ENCODE measurements at places on chromosomes 2 and 18.

- DNase-seq = no peak
Measured at GRCh38 chr18:3593381-3593903, 143.5 kb downstream of the TGIF1 start.

GRCh38 chr18:32351032-32351431 is 119.7 kb downstream of the GAREM1 start:
- DNase-seq = no peak

DNA sequence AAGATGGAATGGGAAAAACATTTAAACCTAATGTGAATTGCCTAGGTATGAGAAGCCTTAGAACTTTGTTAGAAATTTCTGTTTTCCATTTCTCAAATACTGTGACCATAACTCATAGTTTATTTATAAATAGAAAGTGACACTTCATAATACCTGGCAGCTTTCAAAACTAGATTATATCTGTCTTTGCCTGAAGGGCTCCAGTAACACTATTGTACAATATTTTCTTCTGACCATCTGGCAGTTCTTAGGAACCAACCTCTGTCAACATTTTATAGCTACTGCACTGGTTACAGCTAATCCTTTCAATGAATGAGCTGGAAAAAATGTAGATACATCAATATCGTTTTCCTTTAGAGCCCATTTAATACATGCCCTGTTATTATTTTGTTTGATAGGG is 237.4 kb downstream of the CAMKMT start:
- no peak for DNase-seq

DNA sequence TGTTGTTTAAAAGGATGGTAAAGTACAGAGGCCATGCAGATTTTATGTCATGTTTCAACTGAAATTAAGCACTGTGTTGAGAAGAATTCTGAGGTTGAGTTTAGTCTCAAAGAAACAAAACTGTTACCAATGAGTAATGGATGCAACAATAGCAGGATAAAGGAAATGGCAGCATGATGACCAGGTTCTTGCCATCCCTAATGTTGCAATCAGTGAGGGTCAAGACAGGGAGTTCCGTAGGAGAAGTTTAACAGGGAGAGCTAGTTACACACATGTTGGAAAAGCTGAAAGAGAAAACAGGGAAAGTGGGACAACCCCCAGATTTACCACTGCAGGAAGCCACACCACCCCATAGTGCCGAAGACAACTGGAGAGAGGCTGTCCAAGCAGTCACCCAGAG is 343.8 kb upstream of the EPHA4 start:
- DNase-seq = no peak

DNA sequence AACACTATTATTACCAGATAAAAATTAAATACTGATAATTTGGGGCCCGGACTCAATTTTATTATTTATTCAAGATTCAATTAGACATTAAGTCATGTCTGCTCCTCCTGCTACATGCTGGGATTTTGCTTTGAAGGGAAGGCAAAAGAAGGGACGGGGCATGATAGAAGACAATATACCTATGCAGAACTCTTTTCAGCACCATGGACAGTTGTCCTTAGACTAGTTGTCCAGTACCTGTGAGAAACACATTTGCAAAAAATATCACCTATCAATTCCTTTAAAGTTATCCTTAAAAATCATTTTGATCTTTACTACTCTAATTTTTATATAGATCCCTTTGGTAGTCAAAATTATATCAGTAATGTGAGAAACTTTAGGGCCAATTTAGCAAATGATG is 100.2 kb upstream of the SULT1C3 start:
- no peak for DNase-seq

DNA sequence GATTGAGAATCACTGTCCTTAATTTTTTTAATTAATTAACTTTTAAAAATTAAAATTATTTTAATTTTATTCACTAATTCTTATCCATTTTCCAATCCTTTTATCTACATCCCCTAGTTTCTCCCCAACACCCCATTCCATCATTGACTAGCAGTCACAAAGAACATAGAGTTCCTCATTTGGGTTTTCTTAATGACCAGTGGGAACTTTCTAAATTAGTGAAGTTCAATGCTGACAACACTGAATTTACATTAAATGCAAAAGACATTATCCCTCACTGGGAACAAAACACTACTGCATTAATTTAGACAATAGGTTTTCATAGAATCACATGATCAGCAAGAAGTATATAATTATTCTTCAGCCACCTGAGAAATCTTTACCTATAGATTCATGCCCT is 80.6 kb upstream of the GLS start:
- no peak for DNase-seq

GRCh38 chr2:208638059-208638458 is 231.5 kb downstream of the PTH2R start:
- no peak for DNase-seq

All from NCI-H187 (cell line).